ENCODE measurements at places on chromosomes 2 and 18.

- no peak for DNase-seq
Measured at GRCh38 chr2:126699716-126700581, 44.0 kb downstream of the GYPC start.

DNA sequence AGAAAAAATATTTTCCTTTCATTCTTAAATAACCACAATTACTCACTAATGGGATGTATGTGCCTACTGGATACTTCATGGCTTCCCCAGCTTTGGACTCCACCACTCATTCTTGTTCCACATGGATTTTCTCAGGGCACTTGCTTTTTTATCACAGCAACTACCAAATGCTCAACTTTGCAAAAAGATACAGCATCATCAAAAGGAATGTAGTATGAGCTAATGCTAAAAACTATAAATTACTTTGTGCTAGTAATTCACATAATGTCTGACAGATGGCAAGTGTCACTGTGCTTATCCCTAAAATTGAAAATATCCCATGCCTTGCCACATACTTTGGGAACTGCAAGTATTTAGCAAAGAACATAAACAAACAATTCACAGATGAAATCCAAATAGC, 130.4 kb upstream of the ZFP36L2 start:
- no peak for DNase-seq

- no peak for DNase-seq
Measured at GRCh38 chr2:96099861-96100798, 16.2 kb downstream of the ADRA2B start.

GRCh38 chr2:225041207-225041850, 939 bp downstream of the DOCK10 start:
- peak; percentile 70 for DNase-seq

- no peak for DNase-seq
Measured at GRCh38 chr2:69211686-69212085, 175.3 kb downstream of the GFPT1 start.

- DNase-seq, result no peak
Measured at GRCh38 chr2:164739966-164740365, 101.7 kb downstream of the COBLL1 start.

GRCh38 chr2:71070294-71071093, 2.0 kb downstream of the NAGK start:
- DNase-seq, result no peak

- DNase-seq, result no peak
Measured at GRCh38 chr2:28219758-28220368, 172.8 kb upstream of the FOSL2 start.

GRCh38 chr2:225086915-225087314, 44.6 kb upstream of the DOCK10 start:
- DNase-seq, result no peak

DNA sequence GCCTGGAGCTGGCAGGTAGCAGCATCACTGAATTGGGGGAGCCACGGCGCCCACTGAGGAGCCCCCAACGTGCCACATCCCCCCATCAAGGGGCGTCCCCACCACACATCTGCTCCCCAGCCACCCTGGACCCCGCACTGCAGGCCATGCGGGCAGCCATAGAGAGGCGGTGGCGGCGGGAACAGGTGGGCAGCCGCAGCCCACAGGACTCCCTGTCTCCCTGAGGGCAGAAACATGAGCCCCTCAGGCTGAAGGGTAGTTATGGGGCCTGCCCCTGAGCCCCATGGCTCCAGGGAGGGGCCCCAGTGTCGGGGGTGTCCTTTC, 26.6 kb downstream of the CROCC2 start:
- DNase-seq, result no peak

DNA sequence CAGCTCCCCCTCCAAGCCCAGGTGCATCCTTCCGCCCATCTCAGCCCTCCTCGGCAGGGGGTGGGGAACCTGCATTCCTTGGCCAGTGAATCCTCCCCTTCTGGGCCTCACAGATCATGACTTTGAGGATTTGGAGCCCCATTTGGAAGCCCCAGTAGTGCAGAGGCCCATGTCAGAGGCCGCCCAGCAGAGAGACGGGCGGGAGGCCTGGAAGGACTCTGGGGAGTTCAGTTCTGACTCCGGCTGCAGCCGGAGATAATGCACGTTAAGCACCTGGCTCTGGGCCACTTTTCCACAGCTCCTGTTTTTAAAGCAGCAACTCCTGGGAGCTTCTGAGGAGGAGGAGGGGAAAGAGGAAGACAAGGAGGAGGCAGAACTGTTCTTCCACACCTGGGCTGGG, 14.9 kb downstream of the ATOH8 start:
- no peak for DNase-seq

DNA sequence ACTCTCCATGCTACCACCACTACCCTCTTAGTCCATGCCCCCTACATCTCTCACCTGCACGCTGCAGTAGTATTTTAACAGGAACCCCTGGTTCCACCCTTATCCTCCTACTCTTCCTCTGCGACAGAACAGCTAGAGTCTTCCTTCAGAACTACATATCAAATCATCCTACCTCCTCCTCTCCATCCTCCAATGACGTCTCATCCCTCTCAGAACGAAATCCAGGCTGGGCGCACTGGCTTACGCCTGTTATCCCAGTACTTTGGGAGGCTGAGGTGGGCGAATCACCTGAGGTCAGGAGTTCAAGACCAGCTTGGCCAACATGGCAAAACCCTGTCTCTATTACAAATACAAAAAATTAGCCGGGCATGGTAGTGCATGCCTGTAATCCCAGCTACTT, 10.3 kb upstream of the KIF3C start:
- no peak for DNase-seq

DNA sequence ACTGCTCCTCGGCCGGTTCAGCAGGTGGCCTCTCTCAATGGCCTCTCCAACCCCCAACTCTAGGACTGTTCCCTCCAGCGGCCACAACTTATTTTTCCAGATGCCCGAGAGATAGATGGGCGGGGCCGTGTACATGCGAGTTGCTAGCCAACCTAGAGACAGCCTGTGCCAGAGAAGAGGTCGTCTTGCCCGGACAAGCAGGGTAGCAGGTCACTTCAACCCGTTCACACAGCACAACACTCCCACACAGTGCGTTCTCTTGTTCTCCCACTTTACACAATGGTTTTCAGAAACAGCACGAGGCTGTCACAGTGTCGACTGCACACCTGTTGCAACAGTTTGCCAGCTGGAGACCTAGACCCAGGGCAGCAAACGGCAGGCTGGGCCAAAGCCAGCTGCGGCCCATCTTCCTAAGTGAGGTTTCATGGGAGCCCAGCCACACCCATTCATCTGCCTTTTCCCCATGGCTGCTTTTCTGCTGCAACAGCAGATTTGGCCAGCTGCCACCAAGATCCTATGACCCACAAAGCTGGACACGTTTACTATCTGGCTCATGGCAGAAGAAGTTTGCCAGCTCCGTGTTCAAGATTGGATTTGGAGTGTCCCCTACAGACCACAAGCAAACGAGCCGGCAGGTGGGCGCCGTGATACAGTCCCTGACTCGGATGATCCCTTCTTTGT, 7.3 kb upstream of the PRLH start:
- DNase-seq, result no peak

GRCh38 chr18:78796693-78797455, 182.7 kb upstream of the SALL3 start:
- DNase-seq, result no peak

DNA sequence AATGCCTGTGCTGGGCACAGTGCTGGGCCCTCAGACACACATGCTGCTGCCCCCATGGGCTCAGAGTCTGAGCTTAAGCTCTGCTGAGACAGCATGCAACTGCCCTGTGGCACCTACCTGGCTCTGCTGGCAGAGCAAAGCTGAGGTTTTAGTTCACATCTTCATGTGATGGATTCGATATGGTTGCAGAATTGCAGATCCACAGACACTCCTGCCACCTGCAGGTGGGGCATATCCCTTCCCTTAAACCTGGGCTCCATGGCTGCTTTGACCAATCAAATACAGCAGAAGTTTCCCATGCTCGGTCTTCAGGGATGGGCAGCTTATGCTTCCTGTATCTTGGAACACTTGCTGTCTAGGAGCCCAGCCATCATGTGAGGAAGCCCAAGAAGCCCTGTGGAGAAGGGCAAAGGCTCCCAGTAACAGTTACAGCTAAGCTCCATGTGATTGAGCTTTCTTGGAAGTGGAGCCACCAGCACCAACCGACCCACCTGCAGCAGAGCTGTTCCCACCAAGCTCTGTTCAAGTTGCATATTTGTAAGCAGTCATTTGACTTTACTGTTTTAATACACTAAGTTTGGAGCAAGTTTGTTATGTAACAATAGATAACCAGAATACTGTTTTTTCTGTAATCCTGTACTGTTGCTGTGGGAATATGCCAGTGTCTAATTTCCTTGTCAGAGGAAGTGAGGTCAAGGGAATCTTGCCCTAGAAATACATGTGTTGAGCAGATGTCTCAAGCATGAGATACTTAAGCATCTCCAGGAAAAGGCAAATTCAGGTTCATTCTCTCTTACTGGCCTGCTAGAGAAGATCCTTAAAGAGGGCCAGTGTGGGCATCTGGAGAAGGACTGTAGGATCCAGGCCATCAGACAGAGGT, 79.3 kb downstream of the SH3RF3 start:
- no peak for DNase-seq

DNA sequence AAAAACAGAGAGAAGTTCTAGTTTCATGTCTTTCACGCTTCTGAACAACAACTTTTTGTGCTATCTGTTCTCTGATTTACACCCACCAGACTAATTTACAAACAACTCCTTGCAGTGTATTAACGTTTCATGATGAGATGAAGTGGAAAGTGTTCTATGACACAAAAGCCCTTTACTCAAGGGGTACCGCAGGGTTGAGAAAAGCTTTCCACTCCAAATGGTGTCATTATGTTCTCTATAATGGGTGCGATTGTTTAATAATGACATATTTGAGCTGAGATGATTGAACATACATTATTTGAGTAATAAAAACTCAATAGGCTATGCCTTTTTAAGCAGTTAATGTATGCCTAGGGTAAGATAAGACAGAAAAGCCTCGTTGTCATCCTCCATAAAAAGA, 76.3 kb downstream of the ACTR3 start:
- no peak for DNase-seq
